Activated naive CD8-positive, alpha-beta T cell treated with anti-CD3 and anti-CD28 coated beads, Interleukin-2, amount 50 U/mL, for 24 hours (primary cell): ENCODE measurements at places on chromosomes 3 and 15.

DNA sequence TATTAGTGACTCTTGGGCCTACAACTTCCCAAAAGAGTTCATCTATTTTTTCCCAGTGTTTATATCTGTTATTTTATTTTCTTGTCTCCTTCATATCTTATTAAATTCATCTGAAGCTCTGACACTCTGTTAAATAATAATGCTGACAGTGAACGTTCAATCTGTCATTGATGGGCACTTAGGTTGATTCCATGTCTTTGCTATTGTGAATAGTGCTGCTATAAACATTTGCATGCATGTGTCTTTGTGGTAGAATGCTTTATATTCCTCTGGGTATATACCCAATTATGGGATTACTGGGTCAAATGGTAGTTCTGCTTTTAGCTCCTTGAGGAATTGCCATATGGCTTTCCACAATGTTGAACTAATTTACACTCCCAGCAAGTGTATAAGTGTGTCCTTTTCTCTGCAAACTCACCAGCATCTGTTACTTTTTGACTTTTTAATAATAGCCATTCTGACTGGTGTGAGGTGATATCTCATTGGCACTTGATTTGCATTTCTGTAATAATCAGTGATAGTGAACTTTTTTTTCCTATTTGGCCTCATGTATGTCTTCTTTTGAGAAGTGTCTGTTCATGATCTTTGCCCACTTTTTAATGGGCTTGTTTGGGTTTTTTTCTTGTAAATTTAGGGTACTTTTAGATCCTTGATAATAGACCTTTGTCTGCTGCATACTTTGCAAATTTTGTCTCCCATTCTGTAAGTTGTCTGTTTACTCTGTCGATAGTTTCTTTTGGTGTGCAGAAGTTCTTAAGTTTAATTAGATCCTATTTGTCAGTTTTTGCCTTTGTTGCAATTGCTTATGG lies 122.5 kb downstream of the LEKR1 start:
- DNase-seq, result no peak

DNA sequence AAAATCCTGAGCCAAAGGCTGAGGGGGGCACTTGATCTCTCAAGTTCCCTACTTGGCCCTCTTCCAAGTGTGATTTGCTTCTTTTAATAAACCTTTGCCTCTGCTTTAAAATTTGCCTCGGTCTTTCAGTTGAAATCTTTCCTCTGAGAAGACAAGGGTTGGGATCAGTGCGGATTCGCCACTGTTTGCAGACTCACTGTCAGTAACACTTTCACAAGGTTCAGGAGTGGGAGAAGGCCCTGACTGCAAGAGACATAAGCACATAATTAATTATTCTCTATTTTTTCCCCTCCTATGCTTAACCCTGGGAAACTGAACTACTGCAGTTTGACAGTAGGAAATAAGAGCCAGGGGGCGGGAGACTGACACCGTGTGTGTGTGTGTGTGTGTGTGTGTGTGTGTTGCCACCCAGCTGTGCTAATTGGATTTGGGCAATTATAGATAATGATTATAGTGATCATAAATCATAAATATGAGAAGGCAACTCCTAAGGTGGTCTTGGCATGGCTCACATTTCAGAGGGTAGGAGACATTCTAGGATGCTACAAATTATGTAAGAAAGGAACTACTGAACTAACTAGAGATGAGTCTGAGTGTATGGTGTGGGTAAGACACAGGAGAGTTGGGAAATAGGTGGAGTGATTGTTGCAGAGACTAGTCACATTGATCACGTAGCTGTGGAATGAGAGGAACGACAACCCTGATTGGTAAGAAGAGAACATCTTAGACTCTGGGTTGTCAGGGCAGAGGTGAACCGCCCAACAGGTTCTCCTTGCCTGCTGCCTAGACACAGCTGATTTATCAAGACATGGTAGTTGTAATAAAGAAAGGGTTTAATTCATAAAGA lies 5.5 kb upstream of the ZNF662 start:
- no peak for DNase-seq

DNA sequence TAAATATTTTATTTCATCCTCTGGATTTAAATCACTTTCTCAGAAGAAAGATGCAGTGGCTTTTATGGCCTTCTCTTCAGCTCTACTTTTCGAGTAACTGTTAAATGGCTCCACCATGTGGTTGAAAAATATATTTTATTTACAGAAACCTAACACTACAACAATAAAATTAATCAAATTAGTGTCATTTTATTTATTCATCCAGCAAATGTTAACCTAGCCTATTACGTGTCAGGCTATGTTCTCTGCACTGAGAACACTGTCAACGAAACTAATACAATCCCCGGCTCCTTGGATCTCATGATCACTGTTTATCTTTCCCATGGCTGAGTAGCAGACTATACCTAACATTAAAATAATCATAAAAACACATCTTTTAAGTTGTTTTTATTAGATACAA lies 148.0 kb upstream of the OSTN start:
- DNase-seq, result no peak

DNA sequence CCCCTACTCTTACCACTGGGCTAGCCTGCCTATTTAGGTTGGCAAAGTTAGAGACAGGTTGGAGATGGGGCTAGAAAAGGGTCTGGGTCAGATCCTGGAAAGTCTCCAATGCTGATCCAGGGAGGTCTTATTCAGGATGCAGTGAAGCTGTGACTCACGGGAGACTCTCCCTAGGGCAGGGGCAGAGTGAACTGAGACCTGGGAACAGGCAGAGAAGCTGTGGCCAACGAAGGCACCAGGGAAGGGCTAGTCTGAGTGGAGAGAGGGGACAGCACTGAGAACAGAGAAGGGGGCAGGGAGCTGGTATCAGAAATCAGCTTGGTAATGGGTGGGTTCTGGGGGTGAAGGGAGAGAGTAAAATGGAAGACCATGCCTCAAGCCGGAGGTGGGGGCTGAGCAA lies 2.2 kb downstream of the LTF start:
- DNase-seq, result no peak

GRCh38 chr3:182136008-182136910 lies 424.5 kb downstream of the SOX2 start:
- no peak for DNase-seq

- peak; percentile 37 for DNase-seq
These were observed at the start of gene DLL4 for GRCh38 chr15:40928821-40929659. TSS of gene DLL4 (plus strand) at chr15:40929340. CDS start at chr15:40929669, 329 bp downstream.

- DNase-seq, result no peak
These were observed 300.5 kb downstream of the ZPLD1 start for GRCh38 chr3:102735311-102735710.

DNA sequence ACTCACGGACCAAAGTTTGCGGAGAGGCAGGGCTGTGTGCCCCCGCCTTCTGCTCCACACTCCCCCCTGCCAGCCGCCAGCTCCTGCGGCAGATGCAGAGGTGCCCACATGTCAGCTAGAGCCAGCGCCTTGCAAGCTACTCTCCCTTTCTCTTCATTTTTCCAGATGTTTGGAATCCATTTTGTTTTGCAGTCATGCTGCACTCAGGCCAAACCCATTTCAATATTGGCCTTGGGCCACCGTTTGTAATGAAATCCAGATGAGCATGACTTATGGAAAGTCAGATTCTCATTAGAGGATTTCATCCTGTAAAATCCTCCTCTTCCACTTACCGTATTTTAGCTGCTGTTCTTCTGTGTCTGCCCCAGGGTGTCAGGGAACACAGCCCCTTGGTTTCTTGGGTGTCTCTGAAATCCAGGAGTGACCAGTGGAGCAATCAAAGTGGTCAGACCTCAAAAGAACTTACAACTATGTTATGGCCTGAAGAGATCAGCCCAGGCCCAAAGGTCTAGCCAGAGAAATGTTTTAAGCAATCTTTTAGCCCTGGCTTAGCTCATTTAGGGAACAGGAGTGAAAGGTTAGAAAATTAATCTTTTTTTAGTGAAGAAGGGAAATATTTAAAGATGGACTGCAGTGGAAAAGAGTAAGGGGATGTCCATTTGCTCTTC lies 65.8 kb downstream of the AAGAB start:
- no peak for DNase-seq

DNA sequence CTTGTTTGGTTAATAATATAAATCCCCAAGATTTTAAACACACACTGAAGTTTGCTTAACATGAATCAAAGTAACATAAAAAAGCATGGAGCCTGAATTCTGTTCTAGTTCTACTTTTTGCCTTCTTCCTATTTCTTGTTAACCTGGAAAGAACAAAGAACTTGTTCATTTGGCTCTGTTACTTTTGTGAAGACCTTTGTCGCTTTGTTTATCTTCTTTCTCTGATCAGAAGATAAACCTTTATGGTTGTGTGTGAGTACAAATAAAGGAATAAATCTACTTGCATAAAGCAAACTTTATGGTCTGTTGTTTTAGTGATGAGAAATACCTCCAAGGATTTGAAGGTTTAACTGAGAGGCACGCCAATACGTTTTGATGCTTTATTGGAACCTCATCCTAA lies 210.1 kb upstream of the SATB1 start:
- no peak for DNase-seq

DNA sequence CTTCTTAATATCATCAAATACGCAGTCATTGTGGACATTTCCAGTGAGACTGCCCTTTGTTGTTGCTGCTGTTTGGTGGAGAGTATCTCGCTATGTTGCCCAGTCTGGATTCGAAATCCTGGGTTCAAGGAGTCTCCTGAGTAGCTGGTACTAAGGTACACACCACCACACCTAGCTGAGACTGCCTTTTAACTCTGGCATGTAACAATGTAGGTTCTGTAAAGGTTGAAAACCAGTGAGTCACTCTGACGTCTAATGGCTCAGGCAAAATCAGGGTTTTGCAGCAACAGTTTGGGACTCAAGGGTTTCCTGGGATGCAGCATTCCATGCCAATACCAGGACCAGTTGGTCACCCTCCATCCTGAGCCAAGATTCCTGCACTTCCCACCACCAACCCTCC lies 52.2 kb downstream of the AQP9 start:
- DNase-seq, result no peak
